ENCODE measurements at places on chromosomes 3 and 15.

- no peak for DNase-seq
Observed at GRCh38 chr3:197685546-197685945, 51.2 kb downstream of the RUBCN start.

- DNase-seq: peak; percentile 40
Observed at GRCh38 chr3:64266065-64266931, 41.0 kb upstream of the PRICKLE2 start.

GRCh38 chr3:156488767-156489166, 66.2 kb downstream of the SSR3 start:
- DNase-seq: no peak

DNA sequence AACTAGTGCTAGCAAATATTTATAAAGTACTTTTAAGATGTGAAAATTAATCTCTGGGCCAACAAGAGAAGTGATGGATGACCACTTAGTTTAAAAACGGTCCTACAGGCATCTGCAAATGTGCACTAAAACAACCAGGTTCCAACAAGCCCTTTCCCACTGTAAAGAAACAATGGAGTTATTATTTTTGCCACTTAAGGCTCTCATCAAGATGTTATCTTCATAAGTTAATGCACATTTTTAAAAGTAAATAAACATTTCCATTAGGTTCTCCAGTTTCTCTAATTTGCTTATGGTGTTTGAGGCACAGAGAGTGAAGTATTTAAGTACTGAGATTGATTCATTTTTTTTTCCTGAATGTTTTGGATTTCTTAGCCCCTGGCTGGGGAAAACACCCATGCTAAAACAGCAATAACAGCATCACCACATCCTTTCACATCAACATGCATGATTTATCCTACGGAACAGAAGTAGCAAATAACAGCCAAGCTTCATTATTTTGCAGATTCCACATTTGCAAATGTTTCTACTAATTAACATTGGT, 20.8 kb downstream of the ABI3BP start:
- DNase-seq: no peak

- DNase-seq: no peak
Observed at GRCh38 chr3:66863205-66864111, 134.6 kb upstream of the KBTBD8 start.

GRCh38 chr3:160473221-160473620, 23.6 kb upstream of the TRIM59 start:
- DNase-seq: no peak

- DNase-seq: no peak
Observed at GRCh38 chr3:52250122-52250521, 4.6 kb downstream of the PPM1M start.

DNA sequence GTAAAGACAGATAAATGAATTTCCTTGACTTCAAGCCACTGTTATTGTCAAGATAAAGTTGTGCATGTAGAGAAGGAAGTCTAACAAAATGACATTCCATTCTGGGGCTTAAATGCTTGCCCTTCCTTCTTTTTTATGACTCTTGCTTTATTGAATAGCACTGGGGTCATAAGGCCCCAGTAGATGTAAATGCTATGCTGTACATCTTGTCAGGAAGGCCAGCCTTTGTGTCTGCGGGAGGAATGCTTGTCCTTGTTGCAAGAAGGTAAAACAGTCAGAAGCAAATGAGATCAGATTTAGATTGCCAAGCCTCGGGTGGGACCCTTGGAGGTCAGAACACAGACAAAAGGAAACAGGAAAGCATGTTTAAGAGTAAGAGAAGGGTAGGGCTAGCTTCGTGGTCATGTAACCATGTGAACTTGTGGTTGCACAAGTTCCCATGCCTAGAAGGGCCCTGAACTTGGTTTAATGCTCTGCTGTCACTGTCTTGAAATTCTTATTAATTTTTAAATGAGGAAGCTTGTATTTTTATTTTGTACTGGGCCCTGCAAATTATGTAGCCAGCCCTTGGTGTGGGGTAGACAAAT, 81.5 kb downstream of the PPM1L start:
- DNase-seq: no peak

DNA sequence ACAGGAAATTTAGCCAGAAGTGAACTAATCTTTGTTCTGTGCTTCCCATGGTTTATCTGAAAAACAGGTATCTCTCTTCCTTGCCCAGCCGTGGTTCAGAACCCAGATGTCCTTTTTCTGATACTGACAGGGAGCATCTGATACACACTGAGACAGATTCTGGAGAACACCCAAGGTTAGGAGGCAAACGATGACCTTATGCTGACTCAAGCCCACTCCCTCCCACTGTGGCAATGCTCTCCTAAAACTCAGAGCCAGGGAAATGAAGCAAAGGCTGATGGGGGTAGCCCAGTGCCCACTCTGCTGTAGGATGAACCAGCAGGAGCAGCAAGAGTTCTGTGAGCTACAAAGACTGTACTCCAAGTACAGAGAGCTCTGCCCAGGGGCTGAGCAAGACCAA, 225.1 kb downstream of the NTRK3 start:
- DNase-seq: no peak

GRCh38 chr3:152048831-152049230, 175.4 kb downstream of the SUCNR1 start:
- no peak for DNase-seq

DNA sequence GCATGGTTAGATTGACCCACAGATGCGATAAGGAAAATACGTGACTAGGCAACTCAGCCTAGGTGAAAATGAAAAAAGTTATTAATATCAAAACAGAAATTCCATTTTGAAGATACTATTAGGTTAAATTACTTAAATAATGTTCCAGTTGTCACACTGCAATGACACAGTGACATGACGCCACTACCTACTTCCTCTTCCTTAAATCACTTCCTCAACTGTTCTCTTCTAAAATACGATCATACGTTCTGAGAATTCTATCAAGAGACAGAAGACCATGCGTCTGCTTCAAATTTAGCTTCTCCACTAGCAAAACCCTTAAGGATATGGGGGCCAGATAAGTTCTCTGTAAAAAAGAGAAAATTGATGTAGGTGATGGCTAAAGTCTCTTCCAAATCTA, 18.2 kb downstream of the CMTM6 start:
- no peak for DNase-seq

DNA sequence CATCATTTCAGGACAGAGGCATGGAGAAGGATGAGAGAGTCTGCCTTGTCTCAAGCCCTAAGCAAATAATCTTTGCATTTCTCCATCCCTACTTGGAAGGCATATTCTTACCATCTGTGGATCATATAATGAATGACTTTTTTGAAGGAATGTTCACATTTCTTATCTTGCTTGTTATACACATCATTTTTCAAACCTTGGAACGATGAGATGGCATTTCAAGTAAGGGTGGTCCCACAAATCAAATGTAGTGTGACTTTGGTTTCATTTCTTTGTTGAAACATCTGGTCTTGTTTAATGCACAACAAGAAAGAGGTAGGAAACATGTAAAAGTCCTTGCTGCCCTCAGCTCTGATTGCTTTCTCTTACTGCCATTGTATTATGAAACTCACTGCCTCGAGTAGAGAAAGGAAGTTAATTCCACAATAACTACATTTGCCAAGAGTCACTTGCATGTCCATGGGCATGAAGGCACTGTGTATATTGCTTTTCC, 32.1 kb downstream of the RBMS3 start:
- DNase-seq: no peak

DNA sequence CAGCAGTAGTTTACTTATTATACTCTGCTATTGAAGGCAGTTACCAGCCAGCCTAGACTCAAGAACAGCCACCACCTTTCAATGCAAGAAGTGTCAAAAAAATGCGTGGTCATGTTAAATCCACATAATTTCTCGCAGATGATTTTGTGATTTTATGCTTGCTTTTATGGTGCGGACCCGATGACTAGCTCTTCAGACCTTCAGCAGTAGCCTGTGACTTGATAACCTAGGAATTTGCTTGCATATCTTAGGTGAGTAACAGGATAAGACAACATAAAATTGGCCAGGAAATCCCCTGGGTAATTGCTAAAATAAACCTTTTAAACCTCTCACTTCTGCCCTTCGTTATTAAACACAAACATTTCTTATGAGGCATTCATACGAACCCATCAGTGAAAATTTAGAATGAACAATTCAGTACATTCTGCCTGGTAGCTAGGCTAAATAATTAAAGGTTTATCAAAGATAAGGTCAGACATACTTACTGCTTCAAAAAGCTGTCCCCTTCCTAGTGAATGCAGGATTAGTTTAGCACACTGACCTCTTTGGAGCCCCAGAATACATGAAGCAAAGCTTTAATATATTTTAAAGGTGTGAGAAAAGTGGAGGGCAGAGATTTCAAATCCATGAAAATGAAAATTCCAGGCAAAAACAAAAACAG, 798.8 kb downstream of the OTOL1 start:
- DNase-seq: peak; percentile 76

GRCh38 chr3:1088503-1088902, 4.3 kb upstream of the CNTN6 start:
- no peak for DNase-seq

DNA sequence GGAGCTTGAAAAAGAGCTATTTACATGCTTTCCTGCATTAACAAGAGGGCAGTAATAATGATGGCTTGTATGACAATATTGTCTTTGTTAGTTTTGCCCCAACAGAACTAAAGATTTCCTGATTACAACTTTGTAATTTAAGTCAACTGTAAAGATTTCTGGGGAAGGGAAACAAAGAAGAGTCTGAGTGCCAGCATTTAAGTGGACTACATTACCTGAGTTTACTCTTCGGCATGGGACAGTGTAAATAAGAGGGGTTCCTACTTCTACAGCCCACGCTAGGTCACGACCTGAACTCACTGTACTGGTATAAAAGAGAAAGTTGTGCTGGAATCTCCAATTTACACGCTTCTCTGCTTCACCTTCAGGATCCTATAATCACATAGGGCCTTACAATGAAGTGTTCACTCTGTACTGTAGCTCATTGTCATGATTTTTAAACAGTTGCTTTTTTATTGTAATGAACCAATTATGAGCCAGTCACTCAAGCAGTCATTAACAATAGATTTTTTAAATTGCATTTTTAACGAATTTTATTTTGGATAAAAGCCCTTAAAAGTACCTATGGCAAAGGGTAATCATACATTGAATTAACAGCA, 39.6 kb downstream of the DPH6 start:
- DNase-seq: no peak

DNA sequence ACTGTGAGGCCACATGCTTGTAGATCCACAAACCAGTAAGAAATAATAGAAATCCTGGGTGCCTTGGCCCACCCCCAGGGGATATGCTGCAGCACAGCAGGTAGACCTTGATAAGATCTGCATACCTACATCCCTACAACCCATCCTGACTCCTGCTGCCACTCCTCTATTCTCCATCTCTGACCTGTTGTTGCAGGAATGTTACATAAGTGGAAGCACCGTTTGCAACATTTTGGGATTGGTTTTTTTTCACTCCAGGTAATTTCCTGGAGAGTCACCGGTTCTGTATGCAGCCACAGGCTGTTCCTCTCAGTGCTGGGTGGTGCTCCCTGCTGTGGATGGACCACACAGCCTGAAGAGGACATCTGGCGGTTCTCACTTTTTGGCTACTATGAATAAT, 16.1 kb upstream of the CSPG5 start:
- no peak for DNase-seq

DNA sequence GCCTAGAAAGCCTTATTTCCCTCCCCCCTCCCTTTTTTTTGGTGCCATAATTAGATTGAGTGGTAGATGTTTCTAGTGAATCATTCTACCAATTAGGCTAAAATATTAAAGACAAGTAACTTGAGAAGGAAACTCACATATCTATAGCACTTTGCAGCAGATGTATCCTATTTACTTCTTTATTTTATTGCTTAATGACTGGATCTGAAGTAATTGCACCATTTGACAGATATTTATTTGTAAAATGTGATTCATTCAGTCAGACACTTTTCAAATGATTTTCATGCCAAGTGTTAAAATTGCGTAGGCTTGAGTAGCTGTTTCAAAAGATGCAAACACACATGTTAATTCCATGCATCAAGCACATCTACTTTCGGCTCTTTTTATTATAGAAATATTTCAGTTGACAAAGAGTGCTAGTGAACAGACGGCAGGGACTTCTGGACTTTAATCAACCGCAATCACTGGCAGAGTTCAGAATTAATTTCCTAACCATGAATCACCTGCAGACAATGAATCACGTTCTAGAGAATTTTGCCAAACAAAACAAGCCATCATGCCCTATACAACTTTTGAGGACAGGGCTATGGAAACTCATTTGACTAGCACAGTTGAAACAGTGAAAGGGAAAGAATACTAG, 636.8 kb downstream of the MECOM start:
- peak; percentile 23 for DNase-seq

GRCh38 chr3:188634285-188634684, 480.3 kb downstream of the LPP start:
- no peak for DNase-seq

GRCh38 chr3:112056451-112056929, 22.0 kb downstream of the TMPRSS7 start:
- peak; percentile 25 for DNase-seq

GRCh38 chr3:377158-377561, 180.6 kb downstream of the CHL1 start:
- no peak for DNase-seq
